Activated T-helper 2 cell treated with anti-CD3 and anti-CD28 coated beads, Interferon-gamma antibody, Interleukin-2, Interleukin-4, amounts not matched to agents 10 μg/mL and 5 μg/mL and 100 μg/mL, durations not matched to agents 14 hours and 24 hours and 36 hours (primary cell): ENCODE measurements at places on chromosomes 12 and 14. TPM values are rescaled to one million over a fixed set of nuclear protein-coding genes. Genes with fewer than 3 reads are reported as not detected.

PPP1R12A gene
- 82.4 and 89.8 TPM in 2 replicates for total RNA-seq

KRT77 gene
- total RNA-seq, result not detected in 2 replicates

C3AR1 gene
- 0.50 and 0.62 TPM in 2 replicates for total RNA-seq

ACSM4 gene
- total RNA-seq, result not detected in 2 replicates

MIPOL1 gene
- not detected in 2 replicates for total RNA-seq

CISTR gene
- total RNA-seq, result not detected in 2 replicates

MYRFL gene
- not detected in 2 replicates for total RNA-seq

DYRK2 gene
- 19.7 and 20.6 TPM in 2 replicates for total RNA-seq

IGF1 gene
- 1.6 and 2.0 TPM in 2 replicates for total RNA-seq

KRT75 gene
- not detected in 2 replicates for total RNA-seq

ACRBP gene
- 1.2 and 1.5 TPM in 2 replicates for total RNA-seq

HSPA2 gene
- 6.6 and 7.1 TPM in 2 replicates for total RNA-seq

SRSF9 gene
- 248 and 251 TPM in 2 replicates for total RNA-seq

PLCZ1 gene
- not detected in 2 replicates for total RNA-seq

SPIC gene
- not detected in 2 replicates for total RNA-seq

KERA gene
- total RNA-seq, result not detected in 2 replicates

SLC6A15 gene
- total RNA-seq, result not detected in 2 replicates

TMEM30B gene
- total RNA-seq, result 0.46 and 0.66 TPM in 2 replicates

TESPA1 gene
- 179 and 186 TPM in 2 replicates for total RNA-seq

CEP83 gene
- 32.4 and 35.9 TPM in 2 replicates for total RNA-seq

SDS gene
- not detected in 2 replicates for total RNA-seq

PLBD1 gene
- not detected in 2 replicates for total RNA-seq

CBLN3 gene
- total RNA-seq, result 5.4 and 5.5 TPM in 2 replicates

KRT80 gene
- not detected in 2 replicates for total RNA-seq

G2E3 gene
- 24.7 and 26.4 TPM in 2 replicates for total RNA-seq

FRMD6 gene
- 11.6 and 17.8 TPM in 2 replicates for total RNA-seq

KDM2B gene
- 56.2 and 59.3 TPM in 2 replicates for total RNA-seq
